Fibroblast of skin of left quadriceps (primary cell): ENCODE measurements at places on chromosomes 1 and 21.

DNA sequence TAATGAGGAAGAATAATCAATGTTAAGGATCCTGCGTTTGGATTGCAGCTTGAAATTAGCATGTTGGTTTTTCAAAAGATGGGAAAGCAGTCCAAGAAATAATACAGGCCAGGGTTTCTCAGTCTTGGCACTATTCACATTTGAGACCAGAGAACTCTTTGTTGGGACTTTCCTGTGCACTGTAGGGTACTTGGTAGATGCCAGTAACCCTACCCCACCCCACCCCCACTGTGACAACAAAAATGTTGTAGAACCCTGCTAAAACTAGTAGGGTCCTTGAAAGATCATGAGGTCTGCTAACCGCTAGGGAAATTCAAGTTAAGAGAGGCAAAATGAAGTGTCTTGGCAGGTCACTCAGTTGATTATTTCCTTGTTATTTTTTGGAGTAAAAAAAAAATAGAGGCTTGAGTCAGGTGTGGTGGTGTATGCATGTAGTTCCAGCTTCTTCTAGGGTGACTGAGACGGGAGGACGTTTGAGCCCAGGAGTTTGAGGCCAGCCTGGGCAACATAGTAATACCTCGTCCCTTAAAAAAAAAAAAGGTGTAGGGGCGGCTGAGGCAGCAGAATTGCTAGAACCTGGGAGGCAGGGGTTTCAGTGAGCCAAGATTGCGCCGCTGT is 53.3 kb downstream of the SPEN start:
- no peak for DNase-seq

DNA sequence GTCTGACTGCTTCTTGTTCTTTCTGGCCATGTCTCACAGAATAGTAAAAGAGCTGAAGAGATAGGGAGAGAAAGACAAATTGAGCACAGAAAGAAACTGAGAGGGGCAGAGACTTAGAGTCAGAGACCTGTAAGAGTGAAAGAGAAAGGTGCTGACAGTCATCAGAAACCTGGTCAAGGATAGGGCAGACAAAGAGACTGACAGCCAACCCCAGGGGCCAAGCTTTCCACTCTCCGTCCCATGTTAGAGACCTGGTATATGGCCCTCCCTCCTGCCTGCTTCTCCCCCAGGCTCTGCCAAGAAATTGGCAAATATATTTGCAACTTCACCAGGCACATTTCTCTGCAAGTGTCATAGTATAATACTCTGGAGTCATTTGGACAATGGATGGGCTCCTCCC is 64.6 kb downstream of the RHBG start:
- DNase-seq: no peak

DNA sequence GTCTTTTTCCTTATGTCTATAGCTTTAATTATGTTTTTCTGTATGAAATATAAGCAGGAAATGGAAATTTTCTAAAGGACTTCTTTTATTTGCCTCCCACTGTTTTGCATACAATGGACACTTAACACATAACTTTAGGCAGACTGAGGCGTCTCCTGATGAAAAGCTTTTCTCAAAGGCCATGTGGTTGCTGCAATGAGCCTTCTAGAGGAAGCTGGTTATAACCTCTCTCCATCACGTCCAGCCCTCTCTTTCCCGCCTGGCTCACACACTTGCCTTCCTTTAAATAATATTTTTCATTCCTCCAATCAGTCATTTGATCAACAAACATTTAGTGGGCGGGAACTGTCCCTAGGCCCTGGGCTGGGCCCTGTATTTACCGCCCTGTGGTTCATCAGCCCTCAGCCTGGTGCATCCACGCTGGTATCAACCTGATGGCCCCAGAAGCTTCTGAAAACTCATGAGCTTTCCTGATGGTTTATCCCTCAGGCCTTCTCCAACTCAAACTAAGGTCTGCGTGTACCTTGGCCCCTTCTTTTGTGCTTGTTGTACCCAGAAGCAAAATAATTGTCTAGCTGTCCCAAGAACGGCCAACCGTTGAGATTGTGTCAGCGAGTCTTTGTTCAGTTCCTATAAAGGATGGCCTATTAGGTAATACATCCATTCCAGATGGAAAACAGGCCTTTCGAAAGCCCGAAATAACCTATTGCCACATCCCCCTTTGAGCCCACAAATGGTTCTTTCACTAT is 75.3 kb upstream of the LYST start:
- no peak for DNase-seq

DNA sequence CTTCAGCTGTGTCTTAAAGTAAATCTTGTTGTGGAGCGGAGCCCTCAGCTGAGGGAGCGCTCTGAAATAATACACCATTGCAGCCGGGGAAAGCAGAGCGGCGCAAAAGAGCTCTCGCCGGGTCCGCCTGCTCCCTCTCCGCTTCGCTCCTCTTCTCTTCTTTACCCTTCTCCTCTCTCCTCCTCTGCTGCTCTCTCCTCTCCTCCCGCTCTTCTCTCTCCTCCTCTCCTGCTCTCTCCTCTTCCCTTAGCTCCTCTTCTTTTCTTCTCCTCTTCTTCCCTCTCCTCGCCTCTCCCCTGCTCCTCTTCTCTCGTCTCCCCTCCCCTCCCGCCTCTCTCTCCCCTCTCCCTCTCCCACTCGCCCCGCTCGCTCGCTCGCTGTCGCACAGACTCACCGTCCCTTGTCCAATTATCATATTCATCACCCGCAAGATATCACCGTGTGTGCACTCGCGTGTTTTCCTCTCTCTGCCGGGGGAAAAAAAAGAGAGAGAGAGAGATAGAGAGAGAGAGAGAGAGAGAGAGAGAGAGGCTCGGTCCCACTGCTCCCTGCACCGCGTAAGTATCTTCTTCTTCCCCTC is at the start of gene PROX1:
TSS of gene PROX1 (plus strand) at position 47 of the 580 bp plus-strand sequence. CDS start 8,563 bp downstream, outside the sequence.
- peak; percentile 73 for DNase-seq

GRCh38 chr1:187696073-187696472 is 867.3 kb downstream of the PLA2G4A start:
- DNase-seq: no peak

DNA sequence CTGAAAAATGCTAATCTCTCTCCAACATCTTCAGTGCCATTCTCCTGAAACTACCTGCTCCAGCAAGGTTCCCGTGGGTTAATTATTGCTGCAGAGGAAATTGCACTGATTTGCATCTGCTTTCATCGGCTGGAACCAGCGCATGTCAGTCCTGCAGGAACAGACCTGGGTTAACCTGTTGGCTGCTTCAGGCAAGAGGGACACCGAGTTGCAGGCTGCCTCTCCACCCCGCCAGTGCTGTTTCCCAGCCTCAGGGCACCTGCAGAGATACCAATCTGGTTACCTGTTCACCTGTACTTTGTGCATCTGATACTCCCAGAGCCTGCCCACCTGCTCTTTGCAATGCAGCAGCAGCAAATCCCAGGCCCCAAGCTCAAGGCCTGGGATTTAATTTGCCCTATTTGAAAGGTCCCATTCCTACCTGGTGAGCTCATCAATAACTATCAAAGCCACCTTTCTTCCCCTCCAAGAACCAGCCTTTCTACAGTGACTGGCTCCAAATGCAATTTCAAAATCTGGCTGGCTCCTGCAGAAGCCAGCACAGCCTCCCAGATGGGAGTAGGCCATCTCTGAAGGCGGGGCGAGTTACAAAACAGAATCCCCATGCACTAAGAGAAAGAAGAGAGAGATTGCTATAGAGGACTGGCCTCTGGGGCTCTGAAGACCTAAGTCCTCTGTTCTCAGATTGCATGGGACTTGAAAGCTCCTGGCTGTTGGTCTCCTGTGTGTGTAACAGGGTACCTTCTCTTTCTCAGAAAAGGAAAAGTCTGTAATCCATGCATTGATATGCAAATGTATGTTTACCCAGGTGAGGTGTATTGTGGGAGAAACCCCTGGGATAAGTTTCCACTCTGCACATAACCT is 67.8 kb downstream of the TOMM20 start:
- no peak for DNase-seq
